ENCODE measurements at places on chromosomes 7 and 10. TPM values are rescaled to one million over a fixed set of nuclear protein-coding genes. Genes with fewer than 3 reads are reported as not detected.
A peak's percentile ranks its signal among the peaks of the same experiment; 100 is the strongest.

DNA sequence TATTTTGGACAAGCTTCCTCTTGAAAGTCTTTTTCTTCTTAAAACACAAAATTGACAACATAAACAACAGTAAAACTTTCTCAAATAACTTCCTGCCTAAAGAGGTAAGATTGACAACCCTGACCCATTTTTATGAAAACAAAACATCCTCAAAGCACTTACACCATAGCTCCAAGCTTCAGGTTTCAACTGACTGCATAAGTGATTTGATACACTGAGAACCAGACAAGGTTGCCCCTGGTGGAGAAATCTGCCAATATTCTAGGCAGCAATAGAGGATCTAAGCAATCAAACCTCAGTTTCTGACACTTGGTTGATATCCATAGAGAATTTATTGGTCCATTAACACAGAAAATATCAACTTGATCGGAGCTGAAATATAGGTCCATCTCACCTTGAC is 147.8 kb downstream of the ELAPOR2 start:
- H3K27me3 ChIP-seq: no peaks in the 10 kb centered on the region
- H3K4me3 ChIP-seq: no peak overlapping the region
- H3K4me1 ChIP-seq: no peaks in the 10 kb centered on the region
- no peak for DNase-seq
- no peak overlapping the region for H3K27ac ChIP-seq
- no peaks in the 10 kb centered on the region for H3K36me3 ChIP-seq

DNA sequence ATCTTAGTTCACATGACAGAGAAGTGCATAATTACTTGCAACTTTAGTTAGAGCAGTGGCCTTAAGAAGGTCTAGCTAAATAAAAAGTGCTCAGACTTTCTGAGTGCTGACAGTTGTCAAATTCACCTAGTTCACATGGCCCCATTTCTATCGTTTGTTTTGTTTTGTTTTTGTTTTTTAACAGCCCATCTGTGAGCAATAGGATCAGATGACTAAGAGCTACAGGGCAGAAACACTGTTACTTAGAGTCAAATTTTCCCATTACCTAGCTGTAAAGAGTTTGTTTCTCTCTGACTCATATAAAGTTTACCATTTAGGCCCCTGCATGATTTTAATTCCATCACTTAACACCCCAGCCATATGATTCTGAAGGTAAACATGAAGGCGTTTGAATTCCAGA is 18.8 kb downstream of the CAV1 start:
- DNase-seq: no peak
- H3K4me1 ChIP-seq: peaks cover 5% of the 10 kb centered on the region

DNA sequence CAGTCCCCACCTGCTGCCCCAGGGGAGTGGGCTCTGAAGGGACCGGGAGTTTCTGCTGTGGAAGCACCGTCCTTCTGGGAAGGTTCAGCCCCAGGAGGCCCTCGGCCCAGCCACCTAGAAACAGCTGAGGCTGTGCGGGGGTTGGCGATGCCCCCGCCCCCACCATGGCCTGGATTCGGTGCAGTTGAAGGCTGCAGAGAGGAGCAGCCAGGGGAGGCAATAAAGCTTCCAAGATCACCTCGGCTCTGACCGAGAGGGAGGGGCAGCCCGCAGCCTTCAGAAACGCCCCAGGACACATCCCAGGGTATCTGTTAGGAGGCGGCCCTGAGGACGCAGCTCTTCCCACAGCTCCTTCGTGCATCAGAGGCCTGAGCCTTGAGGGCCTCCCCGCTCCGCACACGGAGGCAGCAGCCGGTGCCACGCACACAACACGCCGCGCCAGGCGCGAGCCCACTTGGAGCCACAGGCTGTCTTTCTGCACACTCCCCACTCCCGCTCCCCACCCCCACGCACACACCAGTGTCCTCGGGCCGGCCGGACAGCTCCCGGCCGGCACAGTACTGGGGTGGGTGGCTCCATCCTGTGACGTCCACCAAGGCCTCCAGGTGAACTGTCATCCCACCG is 1.6 kb downstream of the KNDC1 start:
- H3K36me3 ChIP-seq: no peaks in the 10 kb centered on the region
- peaks cover 9% of the 10 kb centered on the region for H3K4me1 ChIP-seq
- DNase-seq: no peak
- H3K27ac ChIP-seq: no peak overlapping the region
- peak overlapping the region; percentile 52 for H3K4me3 ChIP-seq
- no peaks in the 10 kb centered on the region for H3K27me3 ChIP-seq

HOXA1 gene
- total RNA-seq: 0.60 TPM
